Keratinocyte (primary cell): ENCODE measurements at places on chromosomes 4 and X.

DNA sequence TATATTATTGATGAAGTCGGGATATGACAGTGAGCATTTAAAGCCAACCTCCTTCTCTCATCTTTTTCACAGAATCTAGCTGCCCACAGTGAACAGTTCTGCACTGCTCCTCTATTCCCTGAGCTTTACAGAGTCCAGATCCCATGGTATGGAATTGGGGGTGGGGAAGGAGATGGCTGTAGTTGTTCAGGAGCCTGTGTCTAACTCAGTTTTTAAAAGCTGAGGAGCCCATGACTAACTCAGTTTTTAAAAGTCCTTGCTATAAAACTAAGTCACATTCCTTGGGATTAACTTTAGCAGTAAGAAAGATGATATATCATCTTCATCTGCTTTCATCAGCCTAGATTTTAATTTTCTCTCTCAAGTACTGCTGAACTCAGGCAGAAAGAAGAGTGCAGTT is 96.4 kb upstream of the STIM2 start:
- no peak for DNase-seq

DNA sequence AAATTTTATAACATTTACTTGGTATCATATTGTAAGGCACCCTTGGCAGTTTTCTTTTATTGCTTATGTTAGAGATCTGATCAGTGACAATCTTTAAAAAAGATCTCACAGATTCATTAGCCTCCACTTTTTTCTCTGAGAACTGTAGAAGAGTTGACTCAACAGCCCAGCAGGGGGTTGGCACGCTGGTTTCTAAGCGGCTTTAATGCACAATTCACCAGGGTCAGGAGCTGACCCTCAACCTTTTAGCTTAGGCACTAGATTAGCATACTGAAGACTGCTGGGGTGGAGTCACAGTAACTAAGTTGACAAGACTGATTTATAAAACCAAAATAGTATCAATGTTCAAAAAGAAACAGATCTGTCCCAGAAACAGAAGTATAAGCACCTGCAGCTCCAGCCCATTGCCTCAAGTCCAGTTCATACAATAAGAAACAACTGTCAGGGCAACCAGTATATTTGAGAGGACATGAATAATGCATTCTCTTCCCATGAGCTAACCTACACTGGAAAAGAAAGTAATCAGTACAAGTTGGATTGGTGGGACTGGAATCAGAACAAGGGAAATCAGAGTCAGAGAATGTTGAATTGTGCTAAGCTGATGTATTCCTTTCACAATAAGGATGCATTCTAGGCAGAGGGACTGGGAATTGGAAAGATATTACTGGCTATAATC is 77.6 kb downstream of the PDE5A start:
- DNase-seq: no peak

DNA sequence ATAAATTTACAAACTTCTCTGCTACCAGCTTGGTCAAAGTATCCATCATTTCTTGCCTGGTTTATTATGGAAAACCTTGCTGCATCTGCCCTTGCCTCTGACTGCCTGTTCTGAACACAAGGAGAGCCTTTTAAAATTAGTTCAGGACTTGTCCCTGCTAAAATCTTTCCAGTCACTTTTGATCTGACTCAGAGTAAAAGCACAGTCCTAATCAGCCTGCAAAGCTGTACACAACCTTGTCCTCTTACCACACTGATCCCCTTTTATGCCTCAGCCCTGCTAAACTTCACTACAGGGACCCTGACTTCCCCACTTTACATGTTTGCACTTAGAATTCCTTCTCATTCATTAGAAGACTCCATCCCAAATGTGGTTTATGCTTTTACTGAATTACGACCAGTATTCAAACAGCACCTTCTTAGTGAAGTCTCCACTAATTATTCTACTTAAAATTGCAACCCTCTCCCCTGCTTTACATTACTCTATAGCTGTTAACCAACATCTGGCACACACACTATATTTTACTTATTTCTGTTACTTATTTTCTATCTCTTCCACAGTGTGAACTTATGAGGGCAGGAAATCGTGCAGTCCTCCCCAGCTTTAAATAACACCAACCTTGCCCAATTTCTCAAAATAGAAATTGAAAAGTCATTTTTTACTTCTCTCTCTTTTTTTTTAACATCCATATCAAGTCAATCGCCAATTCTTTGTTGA is 6.3 kb downstream of the GABRA4 start:
- no peak for DNase-seq

DNA sequence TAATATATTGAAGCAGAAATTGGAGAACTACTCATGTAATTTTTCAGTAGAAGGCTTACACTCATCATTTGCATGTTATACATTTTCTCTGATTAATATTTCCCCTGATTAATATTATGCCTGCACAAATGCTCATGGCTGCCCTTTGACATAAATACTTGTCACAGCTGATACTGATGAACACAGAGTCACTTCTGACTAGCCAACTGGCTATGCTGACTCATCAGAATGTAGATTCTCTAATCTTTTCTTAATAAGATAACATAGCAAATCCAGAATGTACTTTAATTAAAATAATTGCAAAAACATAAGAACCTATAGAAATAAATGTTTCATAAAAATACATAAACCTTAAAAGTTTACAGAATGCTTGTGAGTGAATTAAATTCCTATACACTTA is 52.4 kb upstream of the C4orf54 start:
- DNase-seq: no peak

DNA sequence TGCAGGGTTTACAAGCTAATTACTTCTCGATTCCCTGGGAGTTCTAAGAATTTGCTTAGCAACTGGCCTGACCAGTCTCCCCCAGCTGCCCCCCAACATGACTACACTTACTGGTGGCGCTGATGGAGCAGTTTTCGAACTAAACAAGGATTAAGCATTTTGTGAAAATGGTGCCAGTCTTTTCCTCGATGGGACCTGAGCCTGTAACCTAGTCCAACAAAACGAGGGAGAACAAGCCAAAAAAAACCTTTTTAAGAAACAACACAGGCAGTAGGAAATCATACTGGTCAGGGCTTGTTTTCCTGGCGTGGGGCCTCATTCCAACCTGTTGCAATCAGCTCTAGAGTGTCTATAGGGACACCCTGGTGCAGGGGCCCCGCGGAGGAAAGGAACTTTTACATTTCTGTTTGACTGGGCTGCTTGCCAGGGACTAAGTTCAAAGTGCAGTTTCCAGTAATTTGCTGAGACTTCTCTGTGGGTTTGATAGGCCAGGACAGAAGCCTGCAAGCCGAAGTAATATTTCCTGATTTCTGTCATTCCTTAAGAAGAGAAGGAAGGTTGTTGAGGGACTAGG is 158.7 kb downstream of the SPRY1 start:
- DNase-seq: no peak

DNA sequence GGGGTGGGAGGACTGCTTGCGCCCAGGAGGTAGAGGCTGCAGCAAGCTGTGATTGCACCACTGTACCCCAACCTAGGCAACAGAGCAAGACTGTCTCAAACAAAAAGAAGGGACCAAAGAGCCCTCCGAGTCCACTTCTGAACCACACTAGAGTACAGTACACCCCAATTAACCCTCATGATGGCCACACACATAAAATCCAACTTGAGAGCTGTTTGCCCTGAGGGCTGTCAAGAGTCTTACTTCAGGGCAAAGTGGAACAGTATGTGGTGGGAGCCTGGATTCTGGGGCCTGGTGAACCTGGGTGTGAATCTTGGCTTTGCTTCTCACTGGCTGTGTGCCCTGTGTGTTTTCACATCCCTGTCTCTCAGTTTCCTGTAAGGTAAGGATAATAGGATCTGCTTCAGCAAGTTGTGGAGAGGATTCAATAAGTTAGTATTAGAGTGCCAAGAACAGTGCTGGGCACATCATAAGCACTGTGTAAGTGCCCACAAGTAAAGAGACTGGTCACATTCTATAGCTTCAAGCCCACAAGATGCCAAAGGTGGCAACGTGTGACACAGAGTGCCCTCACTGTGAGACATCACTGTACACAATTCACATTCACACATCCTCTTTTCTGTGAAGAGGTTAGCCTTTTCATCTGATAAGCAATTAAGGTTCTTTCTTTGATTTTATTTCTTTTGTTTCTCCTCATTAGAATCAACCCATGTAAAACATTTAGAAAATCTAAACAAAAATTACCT is 52.1 kb downstream of the LEF1 start:
- DNase-seq: no peak

DNA sequence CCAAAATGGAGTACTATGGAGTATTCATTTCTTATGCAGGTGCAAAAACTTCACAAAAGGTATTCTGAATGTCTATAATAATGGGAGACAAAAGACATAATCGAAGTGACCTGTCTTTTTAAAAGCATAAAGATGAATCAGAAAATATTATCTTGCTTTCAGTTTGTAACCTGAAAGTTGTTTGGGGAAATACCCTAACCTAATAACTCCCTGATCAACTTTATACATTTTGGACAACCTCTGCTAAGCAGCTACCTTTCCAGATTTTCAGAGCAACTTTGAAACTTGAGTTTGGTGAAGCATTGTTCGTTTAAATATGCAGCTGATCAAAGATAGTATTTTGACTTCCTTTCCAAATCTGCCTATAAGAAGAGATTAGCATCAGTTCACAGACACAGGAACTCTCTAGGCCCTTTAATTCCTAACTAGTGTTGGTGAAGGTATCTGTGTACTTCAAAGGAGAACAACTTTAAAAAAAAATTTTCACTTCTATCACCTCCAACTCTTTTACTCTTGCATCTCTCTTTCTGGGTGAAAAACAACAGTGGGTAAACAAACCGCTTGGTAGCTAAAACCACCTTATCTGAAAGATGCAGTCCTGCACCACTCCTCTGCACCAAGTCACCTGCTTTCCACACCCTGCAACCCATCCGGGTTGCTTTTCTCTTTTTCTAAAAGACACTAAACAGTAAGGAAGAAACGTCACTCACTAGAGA is 26.5 kb downstream of the CD40LG start:
- no peak for DNase-seq

GRCh38 chrX:31499109-31499508 is 427.3 kb upstream of the FTHL17 start:
- DNase-seq: no peak

- no peak for DNase-seq
Measured at GRCh38 chrX:13837290-13837745, 20.4 kb upstream of the GPM6B start.

DNA sequence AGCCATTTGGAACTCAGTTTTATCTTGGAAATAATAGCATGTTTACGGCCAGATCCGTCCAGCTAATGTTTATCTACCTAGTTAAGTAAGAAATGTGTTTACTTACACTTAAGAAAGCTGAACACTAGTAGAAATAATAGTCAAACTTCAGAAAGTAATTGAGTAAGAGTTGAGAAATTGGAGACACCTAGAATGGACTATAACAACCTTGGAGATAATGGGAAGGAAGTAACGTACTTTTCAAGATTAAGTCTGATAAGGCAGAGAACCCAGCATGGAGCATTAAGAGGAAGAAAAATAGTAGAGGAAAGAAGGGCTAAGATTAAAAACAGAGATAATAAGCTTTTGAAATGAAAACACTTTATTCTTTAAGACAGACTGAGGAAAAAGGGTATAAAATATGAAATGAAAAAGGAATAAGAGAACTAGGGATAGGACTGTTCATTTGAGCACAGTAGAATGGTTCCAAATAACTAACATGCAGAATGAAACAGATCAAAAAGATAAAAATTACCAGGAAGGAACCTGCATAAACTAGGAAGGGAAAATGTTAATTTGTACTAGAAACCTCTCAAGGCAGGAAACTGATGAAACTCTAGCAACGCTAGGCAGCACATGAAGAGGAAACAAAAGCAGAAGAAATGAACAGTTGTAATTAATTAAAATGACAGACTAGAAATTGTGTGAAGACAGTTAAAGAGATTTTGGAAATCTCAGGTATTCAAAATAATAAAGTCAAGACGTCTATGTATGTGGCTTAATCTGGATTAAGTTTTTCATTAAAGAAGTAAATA is 71.7 kb downstream of the FBXW7 start:
- no peak for DNase-seq

DNA sequence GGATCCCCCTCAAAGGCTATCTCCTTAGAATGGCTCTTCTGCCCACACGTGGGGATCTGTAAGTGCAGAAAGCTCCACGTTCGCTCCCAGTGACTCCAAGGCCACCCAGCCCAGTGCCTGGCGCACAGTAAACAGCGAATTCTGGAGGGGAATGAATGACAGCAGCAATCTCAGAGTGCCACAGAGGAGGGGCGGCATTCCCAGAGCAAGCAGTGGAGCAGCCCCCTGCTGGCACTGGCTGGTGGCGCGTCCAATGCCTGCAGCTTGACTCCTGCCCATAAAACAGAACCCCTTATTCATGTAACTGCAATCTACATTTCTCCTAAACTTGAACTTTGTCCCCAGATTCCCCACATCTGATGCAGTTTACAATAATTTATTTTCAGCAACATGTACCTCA is 6.9 kb upstream of the HELT start:
- no peak for DNase-seq

DNA sequence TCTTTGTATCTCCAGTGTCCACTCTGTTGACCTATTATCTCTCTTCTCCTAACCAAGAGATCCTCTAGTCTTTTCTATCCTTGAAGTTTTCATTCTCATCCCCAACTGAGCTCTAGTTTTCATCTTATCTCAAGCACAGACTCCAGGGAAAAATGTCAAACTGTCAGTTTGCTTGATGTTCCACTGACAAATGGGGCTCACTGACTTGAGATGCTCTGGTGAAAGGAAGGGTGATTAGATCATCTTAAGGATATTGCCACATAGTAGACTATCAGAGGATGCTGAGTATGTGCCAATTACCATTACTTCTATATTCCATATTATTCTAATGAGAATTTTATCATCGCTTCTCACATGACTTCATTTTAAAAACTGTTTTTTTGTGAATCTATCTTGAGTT is 2008.2 kb downstream of the ARAP2 start:
- no peak for DNase-seq

DNA sequence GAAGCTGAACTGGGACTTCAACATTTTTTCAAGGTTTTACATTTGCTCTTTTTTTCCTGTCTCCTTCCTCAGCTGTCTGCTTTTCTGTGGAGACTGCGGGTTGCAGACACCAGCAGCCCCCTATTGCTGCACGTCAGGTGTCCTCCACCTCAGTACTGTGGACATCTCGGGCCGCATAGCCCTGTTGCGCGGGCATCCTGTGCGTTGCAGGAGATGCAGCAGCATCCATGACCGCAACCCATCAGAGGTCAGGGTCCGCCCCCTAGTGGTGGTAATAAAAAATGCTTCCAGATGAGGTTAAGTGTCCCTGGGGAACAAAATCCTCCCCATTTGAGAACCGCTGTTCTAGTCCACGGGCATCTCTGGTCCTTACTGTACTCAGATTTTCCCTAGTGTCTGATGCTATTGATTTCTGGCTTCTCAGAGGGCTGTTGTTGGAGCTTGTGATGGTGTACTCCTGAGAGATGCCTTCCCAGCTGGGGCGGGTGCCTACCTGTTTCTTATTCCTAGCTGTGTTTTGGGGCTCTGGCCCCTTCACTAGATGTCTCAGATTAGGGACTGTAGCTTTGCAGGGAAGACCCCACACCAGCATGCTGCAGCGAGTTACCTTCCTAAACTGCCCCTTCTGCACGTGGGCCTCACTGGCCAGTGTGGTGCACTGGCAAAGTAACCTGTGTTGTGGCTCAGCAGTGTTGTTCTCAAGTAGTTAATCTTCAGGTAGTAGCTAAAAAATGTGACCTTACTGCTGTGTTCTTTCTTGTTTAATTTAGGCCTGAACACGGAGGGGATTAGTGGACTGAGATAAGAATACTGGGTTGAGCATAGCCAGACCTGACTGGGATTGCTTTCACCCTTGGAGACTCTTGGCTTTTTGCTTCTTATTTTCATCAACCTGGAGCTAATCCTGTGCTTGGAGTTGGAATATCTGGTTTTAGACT is 28.2 kb downstream of the NSD2 start:
- DNase-seq: no peak

GRCh38 chr4:174553031-174553430 is 30.7 kb upstream of the HPGD start:
- no peak for DNase-seq

GRCh38 chr4:153154007-153154975 is 50.0 kb upstream of the TRIM2 start:
- DNase-seq: no peak
